ENCODE measurements at places on chromosomes 12 and 14. TPM values are rescaled to one million over a fixed set of nuclear protein-coding genes. Genes with fewer than 3 reads are reported as not detected.

The PLCZ1 gene
- total RNA-seq: not detected

The SLCO1A2 gene
- not detected for total RNA-seq

The BBOF1 gene
- total RNA-seq: 4.4 TPM

GRCh38 chr12:106445959-106446358 lies 88.4 kb downstream of the POLR3B start:
- no peak for DNase-seq

- no peak for DNase-seq
Observed at GRCh38 chr14:105499256-105500035, 8.4 kb downstream of the TEDC1 start.

GRCh38 chr14:67263499-67264149 lies 22.4 kb downstream of the PALS1 start:
- peak; percentile 75 for DNase-seq

GRCh38 chr14:87113286-87113685 lies 879.7 kb downstream of the GALC start:
- no peak for DNase-seq

DNA sequence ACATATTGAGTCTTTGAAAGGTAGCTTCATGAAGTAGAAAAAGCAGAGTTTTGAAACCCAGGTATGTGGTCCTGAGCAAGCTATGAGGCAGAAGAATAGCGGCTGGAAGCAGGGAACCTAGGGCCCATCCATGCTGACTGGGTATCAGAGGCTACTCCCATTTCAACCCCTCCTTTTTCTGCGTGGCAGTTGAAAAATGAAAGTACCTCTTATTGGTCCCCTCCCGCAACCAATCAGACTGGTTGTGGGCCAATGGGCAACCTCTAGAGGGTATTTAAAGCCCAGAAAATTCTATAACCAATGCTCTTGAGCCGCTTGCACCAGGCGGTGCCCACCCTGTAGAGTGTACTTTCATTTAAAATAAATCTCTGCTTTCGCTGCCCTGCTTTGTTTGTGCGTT lies 1.6 kb upstream of the SNRPF start:
- no peak for DNase-seq

DNA sequence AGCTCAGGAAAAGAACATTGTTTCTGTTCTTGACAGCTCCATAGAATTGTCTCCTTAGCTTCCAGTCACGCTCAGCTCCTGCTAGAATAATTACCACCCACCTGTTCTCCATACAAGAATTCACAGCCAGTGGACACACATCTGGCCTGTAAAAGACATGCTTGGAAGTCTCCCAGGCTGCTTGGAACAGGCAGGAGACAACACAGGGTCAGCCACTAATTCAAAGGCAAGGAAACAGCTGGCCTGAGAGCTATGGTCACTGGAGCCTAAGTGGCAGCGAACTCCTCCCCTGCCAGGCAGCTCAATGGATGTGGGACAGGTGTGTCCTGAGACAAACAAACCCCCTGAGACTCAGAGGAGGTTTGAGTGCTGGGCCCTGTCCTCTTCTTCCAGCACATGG lies 22.9 kb upstream of the LTBP2 start:
- no peak for DNase-seq

- no peak for DNase-seq
Observed at GRCh38 chr14:99007795-99008194, 264.2 kb downstream of the BCL11B start.

DNA sequence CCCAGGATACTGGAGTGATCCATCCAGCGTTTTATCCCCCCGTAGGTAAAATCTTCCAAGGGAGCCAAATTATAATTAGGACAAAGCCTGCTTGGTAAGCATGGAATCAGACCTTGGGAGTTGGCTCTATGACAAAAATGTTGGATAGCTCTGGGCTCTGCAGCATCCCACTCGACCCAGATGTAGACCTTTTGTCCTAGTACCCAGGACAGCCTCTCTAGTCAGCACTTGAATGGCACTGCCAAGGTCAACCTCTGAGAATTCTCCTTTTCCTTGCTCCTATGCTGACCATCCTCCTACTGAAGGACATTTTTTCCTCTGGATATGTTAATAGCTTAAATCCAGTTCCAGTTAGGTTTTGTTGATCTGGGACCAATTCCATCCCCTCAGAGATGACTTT lies 104.7 kb upstream of the SLC35F4 start:
- DNase-seq: no peak

GRCh38 chr12:47744005-47744651 lies 14.6 kb downstream of the RAPGEF3 start:
- no peak for DNase-seq

GRCh38 chr14:92595267-92595666 lies 81.7 kb downstream of the RIN3 start:
- DNase-seq: no peak

DNA sequence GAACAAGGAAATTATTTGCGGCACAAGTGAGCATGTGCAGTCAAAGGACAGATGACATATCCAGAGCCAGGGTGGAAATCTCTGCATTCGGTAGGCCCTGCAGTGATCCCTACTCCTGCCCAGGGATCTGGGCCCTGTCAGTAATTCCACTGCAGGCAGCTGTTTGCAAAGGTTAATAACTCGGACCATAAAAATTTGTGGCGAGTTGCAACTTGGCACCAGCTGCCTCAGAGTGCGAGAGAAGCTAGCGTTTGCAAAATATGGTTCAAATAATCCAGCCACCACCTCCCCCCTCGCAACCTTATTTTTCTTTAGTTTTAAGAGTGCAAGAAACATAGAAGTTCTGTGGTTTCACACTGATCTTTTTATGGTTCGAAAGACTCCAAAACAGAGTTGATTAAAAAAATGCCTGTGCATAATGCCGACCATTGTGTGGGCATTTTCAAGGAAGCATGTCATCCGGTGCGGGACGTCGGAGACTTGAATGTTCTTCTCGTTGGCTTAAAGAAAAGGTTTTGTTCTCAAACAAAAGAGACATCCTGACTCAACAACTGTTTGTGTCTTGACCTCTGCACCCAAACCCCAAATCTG lies 224.5 kb downstream of the BCL11B start:
- peak; percentile 51 for DNase-seq

- DNase-seq: no peak
Observed at GRCh38 chr14:104885973-104886689, 21.1 kb downstream of the CEP170B start.

Measured in fibroblast of lung (primary cell).